RPMI7951 (cell line): ENCODE measurements at places on chromosomes 1 and 21. TPM values are rescaled to one million over a fixed set of nuclear protein-coding genes. Genes with fewer than 3 reads are reported as not detected.

The TFF3 gene
- 0.29 and 2.6 TPM in 2 replicates for total RNA-seq

The C1orf116 gene
- 0.10 and 0.12 TPM in 2 replicates for total RNA-seq

The ETS2 gene
- 16.0 and 16.1 TPM in 2 replicates for total RNA-seq

The PPFIA4 gene
- 2.4 and 4.5 TPM in 2 replicates for total RNA-seq

The VCAM1 gene
- total RNA-seq = 8.5 and 8.6 TPM in 2 replicates

The CELF3 gene
- not detected in 2 replicates for total RNA-seq

The TINAGL1 gene
- 7.0 and 14.9 TPM in 2 replicates for total RNA-seq

The OR2T33 gene
- not detected in 2 replicates for total RNA-seq

The CFHR2 gene
- total RNA-seq = not detected in 2 replicates

The PODN gene
- total RNA-seq = 0.36 TPM in 1 of 2 replicates, not detected in the other

The LIN9 gene
- 17.5 and 22.7 TPM in 2 replicates for total RNA-seq

The CD48 gene
- total RNA-seq = not detected in 2 replicates

The SH2D2A gene
- total RNA-seq = 0.48 TPM in 1 of 2 replicates, not detected in the other

The KCNH1 gene
- 1.3 and 1.6 TPM in 2 replicates for total RNA-seq

The MYCBP gene
- 37.6 and 42.0 TPM in 2 replicates for total RNA-seq

The RLF gene
- 25.0 and 27.9 TPM in 2 replicates for total RNA-seq

The KCNA3 gene
- under 0.01 and 0.10 TPM in 2 replicates for total RNA-seq

The MXRA8 gene
- total RNA-seq = 4.0 and 4.1 TPM in 2 replicates

The TMPRSS2 gene
- total RNA-seq = 0.39 TPM in 1 of 2 replicates, not detected in the other

The GPR25 gene
- not detected in 2 replicates for total RNA-seq

The TNFSF4 gene
- 1.2 and 1.3 TPM in 2 replicates for total RNA-seq

The PKP1 gene
- total RNA-seq = under 0.01 TPM in 1 of 2 replicates, not detected in the other

The B3GALT2 gene
- 0.49 and 0.96 TPM in 2 replicates for total RNA-seq

The TMEM234 gene
- 14.9 and 16.2 TPM in 2 replicates for total RNA-seq

The CNKSR1 gene
- total RNA-seq = under 0.01 and 0.12 TPM in 2 replicates

The C1orf21 gene
- total RNA-seq = 16.4 and 20.1 TPM in 2 replicates

The ADGRL4 gene
- 46.9 and 50.3 TPM in 2 replicates for total RNA-seq

The IVL gene
- not detected in 2 replicates for total RNA-seq

The GPA33 gene
- total RNA-seq = 0.36 and 0.68 TPM in 2 replicates

The SLAMF6 gene
- not detected in 2 replicates for total RNA-seq

The F13B gene
- total RNA-seq = 0.24 TPM in 1 of 2 replicates, not detected in the other

The TMEM240 gene
- total RNA-seq = not detected in 2 replicates

The LRRC53 gene
- not detected in 2 replicates for total RNA-seq

The CCDC17 gene
- 0.20 and 0.36 TPM in 2 replicates for total RNA-seq
